Right cardiac atrium (tissue), 5 donors: ENCODE measurements at places on chromosomes 7 and 10. TPM values are rescaled to one million over a fixed set of nuclear protein-coding genes. Genes with fewer than 3 reads are reported as not detected.
A peak's percentile ranks its signal among the peaks of the same experiment; 100 is the strongest.

- no peak for DNase-seq
Observed at GRCh38 chr10:29386342-29386999, 97.6 kb downstream of the LYZL1 start.

GRCh38 chr7:87918740-87919139 lies 15.3 kb upstream of the ADAM22 start:
- no peak for DNase-seq

DNA sequence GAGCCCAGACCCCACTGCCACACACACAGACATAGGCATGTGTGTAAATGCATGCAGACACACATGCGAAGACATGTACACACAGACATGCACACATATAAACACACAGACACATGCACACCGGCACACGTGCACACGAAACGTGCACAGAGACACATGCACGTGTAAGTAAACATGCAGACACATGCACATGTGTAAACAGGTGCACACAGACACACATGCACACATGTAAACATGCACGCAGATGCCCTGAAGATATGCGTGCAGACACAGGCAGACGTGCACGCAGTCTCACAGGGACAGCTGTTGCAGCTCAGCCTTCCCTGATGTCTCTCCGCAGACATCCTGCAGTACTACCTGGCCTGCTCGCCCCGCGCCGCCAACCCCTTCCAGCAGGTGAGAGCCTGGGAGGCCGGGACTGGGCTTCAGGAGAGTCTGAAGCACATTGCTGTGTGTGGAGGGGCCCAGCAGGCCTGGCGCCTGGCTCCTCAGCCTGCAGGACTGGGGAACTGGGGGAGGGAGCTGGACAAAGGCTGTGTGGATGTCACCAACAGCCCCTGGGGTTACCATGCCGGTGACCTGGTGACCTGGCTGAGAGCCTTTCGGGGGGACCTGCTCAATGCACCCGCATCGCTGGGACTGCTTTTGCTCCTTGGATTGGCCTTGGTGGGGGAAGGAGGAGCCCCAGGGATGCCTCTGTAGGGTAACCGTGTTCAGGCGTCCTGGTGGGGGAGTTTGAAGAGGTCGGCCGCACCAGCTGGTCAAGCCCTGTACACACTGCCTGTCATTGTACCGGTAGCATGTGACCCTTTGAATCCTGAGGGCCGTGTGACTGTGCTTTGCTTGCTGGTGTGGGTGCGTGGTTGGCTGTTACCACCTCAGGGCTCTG lies 20.3 kb downstream of the TTYH3 start:
- DNase-seq = peak; percentile 20

DNA sequence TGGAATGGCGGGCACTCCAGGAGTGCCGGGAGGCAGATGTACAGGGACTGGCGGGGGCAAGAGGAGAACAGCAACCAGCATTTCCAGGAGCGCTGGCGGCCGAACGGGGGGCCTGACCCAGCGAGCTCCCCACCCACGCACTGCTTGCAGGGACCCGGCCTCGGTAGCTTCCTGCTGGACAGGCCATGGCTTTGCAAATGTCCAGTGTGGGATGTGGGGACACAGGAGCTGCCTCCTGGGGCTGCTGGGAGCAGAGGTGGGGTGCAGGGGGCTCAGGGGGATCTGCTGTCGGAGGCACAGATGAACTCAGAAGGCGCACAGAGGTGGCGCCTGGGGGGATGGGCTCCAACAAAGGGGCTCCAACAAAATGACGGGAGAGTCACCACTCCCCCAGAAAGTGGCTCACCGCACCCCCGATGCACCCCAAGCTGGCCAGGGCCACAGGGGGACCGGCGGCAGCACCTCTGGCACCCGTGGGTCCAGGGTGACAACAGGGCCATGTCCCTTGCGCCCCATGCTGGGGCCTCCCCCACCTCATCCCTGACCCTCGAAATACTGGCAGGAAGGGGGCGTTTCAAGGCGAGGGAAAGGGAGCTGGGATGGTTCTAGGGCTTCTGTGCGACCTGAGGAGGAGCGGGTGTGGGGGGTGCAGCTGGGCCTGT lies 41.1 kb downstream of the AP5Z1 start:
- DNase-seq = no peak

DNA sequence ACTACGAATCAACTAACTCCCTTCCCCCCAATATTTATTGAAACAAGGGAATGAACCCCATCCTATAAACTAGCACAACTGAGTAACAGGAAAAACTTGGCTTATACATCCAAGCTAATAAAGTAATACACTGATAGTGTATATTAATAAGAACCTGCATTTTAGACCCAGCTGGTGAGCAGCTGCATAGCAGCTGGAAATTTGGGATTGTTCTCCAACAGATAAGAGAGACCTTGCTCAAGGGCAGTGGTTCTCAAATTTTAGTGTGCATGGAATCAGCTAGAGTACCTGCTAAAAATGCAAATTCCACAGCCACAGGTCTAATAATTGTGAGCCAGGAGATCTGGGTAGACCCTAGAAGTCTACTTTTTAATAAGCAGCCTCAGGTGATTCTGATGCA lies 384.7 kb upstream of the HPS1 start:
- no peak for DNase-seq

- DNase-seq = no peak
Observed at GRCh38 chr10:110992006-110992800, 72.8 kb downstream of the SHOC2 start.

GRCh38 chr7:37592366-37592765 lies 91.2 kb upstream of the GPR141 start:
- DNase-seq = no peak

GRCh38 chr10:95360122-95360714 lies 69.4 kb upstream of the PDLIM1 start:
- DNase-seq = no peak

DNA sequence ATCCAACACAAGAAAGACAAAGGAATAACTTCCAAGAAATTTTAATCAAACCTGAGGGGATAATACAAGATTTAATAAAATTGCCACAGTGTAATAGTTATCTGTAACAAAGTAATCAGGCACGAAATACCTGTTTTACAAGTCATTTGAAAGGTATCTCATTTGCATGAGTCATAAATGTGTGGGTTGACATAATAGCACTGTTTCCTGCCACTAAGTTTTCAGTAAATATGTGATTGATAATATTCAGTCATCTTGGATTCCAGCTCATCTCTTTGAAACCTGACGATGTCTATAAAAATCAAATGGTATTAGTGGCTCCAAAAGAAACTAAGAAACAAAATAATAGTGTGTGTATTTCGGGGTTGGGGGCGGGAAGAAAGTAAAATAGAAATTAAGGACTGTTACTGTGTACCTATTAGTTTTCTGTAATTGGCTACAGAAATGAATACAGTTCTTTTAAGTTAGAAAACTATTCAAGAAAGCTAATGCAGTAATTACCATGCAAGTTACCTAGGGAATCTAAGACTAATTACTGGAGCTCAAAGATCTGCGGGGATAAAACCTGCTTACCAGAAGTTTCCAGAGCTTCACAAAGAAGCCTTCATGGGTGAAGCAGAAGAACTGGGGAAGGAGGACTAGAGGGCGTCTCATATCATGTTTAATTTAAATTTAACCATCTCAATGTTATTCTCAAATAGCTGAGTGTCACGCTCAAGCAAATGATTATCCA lies 100.7 kb downstream of the ST8SIA6 start:
- no peak for DNase-seq

GRCh38 chr10:90935581-90936275 lies 14.8 kb upstream of the ANKRD1 start:
- no peak for DNase-seq

- DNase-seq = no peak
Observed at GRCh38 chr10:96789571-96790108, 42.5 kb upstream of the LCOR start.

DNA sequence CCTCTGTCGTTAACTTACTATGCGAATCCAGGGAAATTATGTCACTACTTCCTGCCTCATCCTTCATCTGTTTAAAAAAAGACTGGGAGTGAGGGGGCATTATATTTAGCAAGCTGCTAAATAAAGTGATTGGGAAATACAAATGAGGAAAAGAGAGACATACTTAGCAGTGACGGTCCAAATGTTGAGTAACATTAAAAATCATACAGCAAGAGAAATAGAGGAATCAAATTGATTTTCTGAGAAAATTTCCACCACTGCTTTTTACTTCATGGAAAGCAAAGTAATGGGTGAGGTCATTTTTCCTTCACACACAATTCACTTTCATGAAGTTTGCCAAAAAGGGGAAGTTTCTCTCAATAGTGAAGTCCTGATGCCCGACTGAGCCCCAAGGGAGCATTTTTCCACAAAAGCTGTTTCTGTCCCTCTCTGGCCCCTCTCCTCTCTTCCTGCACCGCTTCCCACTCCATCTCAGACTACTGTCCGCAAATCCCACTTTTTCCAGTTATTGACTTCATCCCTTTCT lies 61.9 kb upstream of the ADO start:
- no peak for DNase-seq

- DNase-seq = no peak
Observed at GRCh38 chr7:25361863-25362262, 133.6 kb upstream of the NPVF start.

DNA sequence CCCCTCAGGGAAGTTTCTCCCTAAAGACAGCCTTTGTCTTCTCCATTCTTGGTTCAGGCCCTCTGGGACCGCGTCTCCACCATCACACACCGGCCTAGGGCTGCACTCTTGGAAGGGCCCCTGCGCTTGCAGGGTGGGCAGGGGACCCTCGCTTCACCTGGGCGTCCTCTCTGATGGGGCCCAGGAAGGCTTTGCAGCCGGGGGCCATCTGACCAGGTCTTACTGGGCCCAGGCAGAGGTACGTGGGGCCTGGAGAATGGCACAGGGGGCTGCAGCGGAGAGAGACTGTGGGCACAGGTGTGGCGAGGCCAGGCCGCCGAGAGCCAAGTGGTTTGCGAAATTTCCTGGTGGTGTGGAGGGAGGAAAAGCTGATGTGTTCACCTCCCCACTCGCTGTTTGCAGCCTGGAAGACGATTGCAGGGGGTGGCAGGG lies 44.4 kb downstream of the ALOX5 start:
- DNase-seq = no peak

GRCh38 chr10:599767-600166 lies 89.7 kb downstream of the DIP2C start:
- DNase-seq = no peak

- no peak for DNase-seq
Observed at GRCh38 chr10:72834183-72834825, 59.2 kb upstream of the OIT3 start.

- DNase-seq = no peak
Observed at GRCh38 chr7:145269418-145270161, 433.7 kb upstream of the TPK1 start.

DNA sequence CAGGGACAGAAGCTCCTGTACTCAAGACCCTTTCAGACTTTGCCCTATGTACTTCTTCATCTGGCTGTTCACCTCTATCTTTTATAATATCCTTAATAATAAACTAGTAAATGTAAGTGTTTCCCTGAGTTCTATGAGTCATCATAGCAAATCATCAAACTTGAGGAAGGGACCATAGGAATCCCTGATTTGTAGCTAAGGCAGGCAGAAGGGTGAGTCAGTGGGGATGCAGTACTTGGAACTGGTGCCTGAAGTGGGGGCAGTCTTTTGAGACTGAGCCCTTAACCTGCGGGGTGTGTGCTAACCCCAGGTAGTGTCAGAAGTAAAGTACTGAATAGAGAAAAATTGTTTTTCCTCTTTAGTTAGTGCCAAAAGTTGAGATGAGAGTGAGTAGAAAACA lies 6.2 kb upstream of the TMEM243 start:
- no peak for DNase-seq

GRCh38 chr10:34778237-34778636 lies 36.9 kb downstream of the PARD3 start:
- DNase-seq = no peak

GRCh38 chr10:47056247-47056510 lies 145.0 kb downstream of the PTPN20 start:
- no peak for DNase-seq

- DNase-seq = no peak
Observed at GRCh38 chr7:84688671-84689070, 494.1 kb upstream of the SEMA3A start.

GRCh38 chr10:18368273-18368672 lies 228.0 kb downstream of the CACNB2 start:
- no peak for DNase-seq

DNA sequence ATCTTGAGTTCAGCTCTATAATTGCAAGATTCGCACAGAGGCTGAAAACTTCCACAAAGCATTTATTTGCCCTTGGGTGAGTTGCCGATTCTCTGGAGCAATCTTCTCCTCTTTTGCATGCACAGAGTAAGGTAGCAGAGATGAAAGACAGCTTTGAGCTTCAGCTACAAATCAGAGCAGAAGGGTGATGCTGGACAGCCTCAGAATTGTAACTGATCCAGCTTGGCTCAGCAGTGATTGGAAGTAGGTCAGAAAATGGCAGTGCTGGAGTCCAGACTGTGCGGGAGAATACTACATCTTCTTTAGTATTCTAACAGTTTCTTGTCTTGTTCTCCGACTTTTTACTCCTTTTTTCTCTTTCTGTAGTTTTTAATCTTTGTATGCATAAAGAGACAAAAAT lies 55.4 kb upstream of the CDC14C start:
- DNase-seq = no peak

- DNase-seq = no peak
Observed at GRCh38 chr10:89097226-89097625, 106.6 kb downstream of the FAS start.

- no peak for DNase-seq
Observed at GRCh38 chr7:12130609-12131008, 80.5 kb upstream of the TMEM106B start.

DNA sequence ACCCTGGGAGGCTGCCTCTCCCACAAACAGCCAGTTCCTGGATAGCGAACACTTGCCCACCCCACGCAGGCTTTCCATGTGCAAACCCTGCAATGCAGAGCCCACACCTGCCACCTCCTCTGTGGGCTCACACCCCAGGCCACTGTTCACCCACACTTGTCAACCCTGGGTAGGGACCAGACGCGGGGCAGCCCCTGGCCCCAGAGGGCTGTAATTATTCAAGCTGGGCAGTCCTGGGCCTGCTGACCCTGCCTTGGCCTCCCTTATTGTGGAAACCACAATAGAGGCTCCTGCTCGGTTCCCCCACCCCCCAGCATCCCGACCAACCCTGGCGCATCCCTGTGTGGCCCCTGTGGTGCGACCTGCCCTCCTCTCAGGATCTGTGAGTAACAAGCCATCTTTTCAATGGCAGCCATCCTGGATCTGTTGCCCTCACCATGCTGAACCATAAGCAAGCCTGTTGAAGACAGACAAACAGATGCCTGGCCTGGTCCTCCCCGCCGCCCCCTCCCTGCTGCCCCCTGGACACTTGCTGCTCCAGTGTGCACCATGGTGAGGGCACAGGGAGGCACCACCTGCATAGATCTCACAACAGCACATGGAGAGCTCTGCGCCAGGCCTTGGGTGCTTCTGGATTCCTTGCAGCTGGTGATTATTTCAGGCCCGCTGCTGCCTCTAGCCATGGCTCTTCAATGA lies 15.8 kb upstream of the UBE3C start:
- DNase-seq = no peak

GRCh38 chr7:23759671-23760391 lies 49.8 kb downstream of the STK31 start:
- no peak for DNase-seq

Gene AUTS2
- total RNA-seq = 10.3 TPM

Gene NRG3
- total RNA-seq = 3.4 TPM

Gene CCL24
- total RNA-seq = not detected

Gene TYW1B
- total RNA-seq = 3.2 TPM

Gene TIMM23B
- 16.7 TPM for total RNA-seq

Gene MYO1G
- 2.2 TPM for total RNA-seq

Gene OR2A7
- total RNA-seq = 1.4 TPM

Gene PROSER2
- 2.2 TPM for total RNA-seq

Gene LLCFC1
- not detected for total RNA-seq

Gene HTR7
- total RNA-seq = 0.20 TPM

Gene GDF2
- total RNA-seq = 0.26 TPM

Gene ZNF777
- 8.0 TPM for total RNA-seq

Gene CLDN3
- total RNA-seq = not detected

Gene PON1
- not detected for total RNA-seq

Gene GIMAP8
- total RNA-seq = 13.0 TPM

Gene CHN2
- 2.8 TPM for total RNA-seq

Gene AP1S1
- 14.3 TPM for total RNA-seq

Gene TACC2
- total RNA-seq = 298 TPM
